ENCODE measurements at places on chromosomes 1 and 21. TPM values are rescaled to one million over a fixed set of nuclear protein-coding genes. Genes with fewer than 3 reads are reported as not detected.

Gene PEAR1
- 1.8 TPM for total RNA-seq

Gene PRAMEF18
- not detected for total RNA-seq

Gene TBX19
- total RNA-seq, result 0.51 TPM

Gene PRR9
- total RNA-seq, result not detected

Gene GPR25
- not detected for total RNA-seq

Gene CRNN
- total RNA-seq, result 6.6 TPM

GRCh38 chr1:36248250-36248894 lies 24.1 kb downstream of the THRAP3 start:
- DNase-seq, result peak; percentile 85

- no peak for DNase-seq
These were observed 23.5 kb downstream of the GJA5 start for GRCh38 chr1:147736883-147737282.

DNA sequence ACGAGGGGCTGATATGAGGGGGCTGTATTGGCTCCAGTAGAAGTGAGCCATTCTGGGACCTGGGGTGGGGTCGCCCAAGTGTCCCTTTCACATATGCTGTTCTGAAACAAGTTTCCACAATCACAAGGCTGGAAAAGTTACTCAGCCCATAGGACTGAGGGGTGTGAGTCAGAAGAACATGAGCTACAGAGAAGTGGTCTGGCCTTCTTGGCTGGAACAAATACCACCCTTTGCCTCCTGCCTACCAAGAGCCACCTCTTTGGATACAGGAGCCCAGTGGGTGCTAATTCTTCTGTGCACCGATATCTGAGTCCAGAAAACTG lies 42.4 kb downstream of the MEF2D start:
- DNase-seq, result peak; percentile 61

- no peak for DNase-seq
These were observed 104.2 kb upstream of the SLC45A1 start for GRCh38 chr1:8213676-8214075.

DNA sequence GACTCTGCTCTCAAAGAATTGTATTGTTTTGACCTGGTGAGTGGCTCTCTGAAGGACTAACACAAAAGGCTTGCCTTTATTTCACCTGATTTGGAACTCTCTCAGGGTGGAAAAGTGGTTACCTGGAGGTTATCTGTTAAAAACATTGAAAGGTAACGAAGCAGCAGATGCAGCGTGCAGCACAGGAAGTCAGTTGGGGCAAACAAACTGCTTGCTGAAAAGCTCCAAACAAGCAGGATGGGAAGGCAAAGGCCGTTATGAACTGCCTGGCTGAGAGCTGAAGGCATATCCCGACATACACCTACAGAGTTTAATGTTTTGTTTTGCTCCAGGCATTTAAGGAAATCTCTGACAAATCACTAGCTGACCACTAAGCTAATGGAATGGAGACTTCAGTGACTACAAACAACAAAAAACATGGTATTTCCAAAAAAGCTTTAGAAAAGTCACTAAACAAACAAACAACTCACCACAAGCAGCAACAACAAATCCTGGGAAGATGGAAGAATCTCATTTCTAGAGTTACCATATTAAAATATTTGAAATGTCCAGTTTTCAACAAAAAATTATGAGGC lies 44.3 kb upstream of the BATF3 start:
- no peak for DNase-seq

- DNase-seq, result no peak
These were observed 24.6 kb downstream of the HMGN2 start for GRCh38 chr1:26496861-26497260.

- DNase-seq, result no peak
These were observed 31.4 kb upstream of the PCBP3 start for GRCh38 chr21:45611939-45612664.

DNA sequence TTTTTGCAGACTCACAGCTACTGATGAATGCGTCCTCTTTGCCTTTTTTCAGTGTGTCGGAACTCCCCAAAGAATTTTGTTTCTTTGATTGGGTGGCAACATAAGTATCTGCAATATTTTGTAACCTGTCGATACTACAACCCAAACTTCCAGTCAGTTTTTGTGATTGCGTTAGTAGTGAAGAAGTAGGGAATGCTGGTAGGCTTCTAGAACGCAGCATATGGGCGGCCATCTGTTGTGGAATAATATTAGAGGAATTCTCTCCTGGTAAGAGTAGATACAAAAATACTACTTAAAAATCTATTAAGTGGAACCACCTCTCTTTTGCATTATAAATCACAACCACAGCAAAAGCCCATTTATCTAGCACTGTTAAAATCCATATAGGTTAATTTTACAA lies 107.4 kb downstream of the LYST start:
- no peak for DNase-seq

GRCh38 chr21:15004721-15005370 lies 60.0 kb downstream of the NRIP1 start:
- peak; percentile 22 for DNase-seq

- no peak for DNase-seq
These were observed 40.5 kb downstream of the DISC1 start for GRCh38 chr1:231666937-231667608.

DNA sequence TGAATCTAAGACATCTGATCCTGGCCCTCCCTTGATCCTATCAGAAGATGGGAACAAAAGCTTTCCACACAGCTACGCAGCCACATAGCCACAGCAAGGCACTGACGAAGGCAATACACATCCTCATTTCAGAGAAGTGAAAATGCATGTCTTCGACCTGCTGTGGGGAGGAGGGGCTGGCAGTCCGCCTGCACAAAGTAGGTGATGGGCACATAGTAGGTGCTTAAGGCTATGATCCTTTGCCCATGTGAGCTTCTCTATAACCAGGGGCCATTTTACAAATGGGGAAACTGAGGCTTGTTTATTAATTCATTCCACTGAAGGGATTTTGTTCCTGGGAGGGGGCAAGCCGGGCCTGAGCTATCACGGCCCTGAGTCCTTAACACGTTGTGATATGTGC lies 94.2 kb downstream of the PAX7 start:
- DNase-seq, result no peak
